ENCODE measurements at places on chromosomes 16 and 17.

DNA sequence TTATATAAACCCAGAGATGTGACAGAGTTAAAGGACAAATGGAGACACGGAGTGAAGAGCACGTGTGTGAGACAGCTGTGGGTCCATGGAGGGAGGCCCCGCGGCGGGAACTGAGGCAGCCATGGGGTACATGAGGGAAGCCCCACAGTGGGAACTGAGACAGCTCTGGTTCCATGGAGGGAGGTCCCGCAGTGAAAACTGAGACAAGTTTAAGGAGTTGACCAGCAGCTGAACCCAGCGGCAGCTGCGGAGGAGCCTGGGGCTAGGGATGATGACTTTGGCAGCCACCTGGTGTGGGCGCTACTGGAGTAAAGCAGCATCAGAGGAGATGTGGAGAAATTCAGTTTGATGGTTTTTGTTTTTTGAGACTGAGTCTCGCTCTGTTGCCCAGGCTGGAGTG lies 185.1 kb downstream of the RPTOR start:
- DNase-seq: no peak

GRCh38 chr16:80670170-80670865 lies 129.5 kb downstream of the DYNLRB2 start:
- DNase-seq: no peak

GRCh38 chr17:73770115-73770848 lies 126.0 kb upstream of the SDK2 start:
- peak; percentile 86 for DNase-seq

DNA sequence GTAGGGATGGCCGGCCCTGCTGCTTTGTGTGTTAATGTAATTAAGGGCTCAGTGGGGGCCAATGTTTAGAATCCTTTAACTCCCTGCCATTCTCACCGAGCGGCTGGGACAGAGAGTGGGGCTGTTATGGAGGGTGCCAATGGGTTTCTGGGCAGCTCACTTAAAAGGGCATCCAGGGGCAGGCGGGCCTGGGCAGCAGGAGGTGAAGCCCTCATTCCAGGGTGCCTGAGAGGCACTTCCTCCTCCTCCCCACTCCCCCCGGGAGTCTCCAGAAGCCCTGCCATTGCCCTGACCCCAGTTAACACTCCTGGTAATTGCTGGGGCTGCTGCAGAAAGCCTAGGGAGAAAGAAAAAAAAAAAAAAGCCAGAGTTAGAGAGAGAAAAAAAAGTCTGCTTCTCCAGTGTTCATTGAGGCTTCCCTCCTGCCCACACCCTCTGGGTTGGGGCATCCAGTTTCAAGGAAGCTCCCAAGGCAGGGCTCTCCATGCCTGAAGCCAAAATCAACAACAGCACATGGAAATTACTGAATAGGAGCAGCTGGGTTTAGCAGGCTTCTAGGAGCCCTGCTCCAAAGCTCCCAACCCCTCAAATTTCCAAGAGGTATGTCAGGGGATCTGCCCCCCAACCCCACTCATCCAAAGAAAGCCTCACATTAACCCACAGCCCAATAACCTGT lies 28.0 kb downstream of the CUEDC1 start:
- DNase-seq: no peak

DNA sequence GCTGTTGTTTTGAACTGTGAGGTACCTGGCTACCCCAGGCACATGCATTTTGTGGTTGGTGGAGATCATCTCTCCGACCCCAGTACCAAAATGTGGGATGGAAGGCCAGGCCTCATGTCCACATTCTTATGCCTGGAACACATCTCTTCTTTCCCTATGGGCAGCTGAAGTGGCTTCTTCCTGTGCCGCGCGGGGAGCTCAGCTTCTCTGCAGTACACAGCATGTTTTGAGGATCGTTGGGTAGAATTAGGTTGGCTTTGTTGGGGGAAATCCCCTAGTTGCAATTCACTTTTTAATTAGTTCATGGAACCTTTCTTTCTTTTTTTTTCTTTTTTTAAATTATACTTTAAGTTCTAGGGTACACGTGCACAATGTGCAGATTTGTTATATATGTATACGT lies 242.1 kb downstream of the MSI2 start:
- no peak for DNase-seq

DNA sequence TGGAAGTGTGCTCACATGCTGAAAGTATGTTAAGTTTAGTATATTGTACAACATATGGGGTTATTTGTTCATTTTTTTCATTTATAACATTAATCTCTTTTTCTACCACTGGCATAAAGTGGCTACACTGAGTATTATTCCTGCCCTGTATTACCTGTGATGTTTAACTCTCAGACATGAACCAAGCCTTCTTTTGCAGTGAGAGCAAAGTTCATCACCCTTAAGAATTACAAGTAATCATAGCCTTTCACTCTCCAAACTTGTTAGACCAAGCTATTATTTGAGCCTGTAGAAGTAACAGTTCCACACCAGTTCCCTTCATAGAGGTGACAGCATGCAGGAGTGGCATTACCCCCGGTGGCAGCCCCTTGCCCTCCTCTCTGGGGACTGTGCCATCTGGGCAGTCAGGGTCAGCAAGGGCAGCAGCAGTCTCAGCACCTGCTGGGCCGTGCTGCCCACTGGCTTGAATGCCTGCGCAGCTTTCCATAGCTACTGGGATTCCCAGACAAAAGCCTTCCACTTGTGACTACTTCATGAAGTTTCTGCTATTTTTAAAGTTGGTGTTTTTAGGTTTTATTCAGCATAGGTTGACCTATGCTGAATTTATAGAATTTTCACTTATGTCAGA lies 71.3 kb downstream of the TMC6 start:
- DNase-seq: no peak

DNA sequence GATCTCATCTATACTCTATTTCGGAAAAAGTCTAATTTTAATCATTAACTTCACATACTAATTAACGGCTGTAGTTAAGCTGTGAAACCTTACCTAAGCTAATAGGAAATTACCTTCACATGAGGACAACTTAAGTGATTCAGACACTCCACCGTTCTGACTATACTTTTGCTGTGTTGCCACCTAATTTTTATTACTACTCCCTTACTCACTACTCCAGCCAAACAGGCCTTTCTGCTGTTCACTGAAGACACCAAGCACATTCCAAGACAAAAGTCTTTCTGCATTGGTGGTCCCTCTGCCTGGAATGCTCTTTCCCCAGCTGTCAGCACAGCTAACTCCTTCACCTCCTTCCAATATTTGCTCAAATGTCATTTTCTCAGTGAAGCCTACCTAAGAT lies 1.3 kb downstream of the CMTR2 start:
- DNase-seq: no peak

- DNase-seq: peak; percentile 88
These were observed 30.6 kb downstream of the CDRT15 start for GRCh38 chr17:14205992-14206461.

- no peak for DNase-seq
These were observed 502.1 kb downstream of the KIF2B start for GRCh38 chr17:54324813-54325212.

DNA sequence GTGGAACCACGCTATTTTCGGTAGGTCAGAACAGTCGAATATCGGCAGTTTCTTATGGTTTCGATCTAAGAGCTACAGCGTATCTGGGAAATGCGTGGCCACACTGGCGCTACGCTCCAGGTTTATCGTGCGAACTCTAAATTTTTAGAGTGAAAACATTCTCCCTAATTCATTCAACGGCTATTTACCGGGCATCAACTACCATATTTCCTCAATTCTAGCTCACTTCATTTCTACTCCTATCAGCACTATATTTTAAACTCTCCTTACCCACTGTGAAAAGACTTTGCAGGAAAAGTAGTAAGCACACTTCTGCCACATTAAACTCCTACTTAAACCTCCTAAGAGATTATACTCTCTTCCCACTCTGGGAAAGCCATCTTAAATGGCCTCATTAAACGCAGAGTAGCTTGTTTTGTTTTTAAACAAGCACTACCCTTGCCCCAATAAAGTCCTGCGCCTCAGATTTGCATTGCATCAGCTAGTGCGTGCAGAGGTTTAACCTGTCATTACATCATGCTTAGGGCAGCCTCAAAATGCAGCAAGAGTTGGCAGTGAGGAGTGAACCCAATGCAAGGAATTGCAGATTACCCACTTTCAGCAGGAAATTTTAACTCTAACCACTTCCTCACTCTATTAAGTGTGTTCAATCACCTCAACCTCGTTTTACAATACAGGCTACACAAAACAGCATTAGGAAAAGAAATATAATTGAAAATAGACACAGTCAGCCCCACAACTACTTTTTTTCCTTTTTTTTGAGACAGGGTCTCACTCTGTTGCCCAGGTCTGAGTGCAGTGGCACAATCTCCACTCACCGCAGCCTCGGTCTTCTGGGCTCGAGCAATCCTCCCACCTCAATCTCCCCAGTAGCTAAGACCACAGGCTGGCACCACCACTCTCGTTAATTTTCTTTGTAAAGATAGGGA lies 18.8 kb downstream of the SIAH1 start:
- no peak for DNase-seq

DNA sequence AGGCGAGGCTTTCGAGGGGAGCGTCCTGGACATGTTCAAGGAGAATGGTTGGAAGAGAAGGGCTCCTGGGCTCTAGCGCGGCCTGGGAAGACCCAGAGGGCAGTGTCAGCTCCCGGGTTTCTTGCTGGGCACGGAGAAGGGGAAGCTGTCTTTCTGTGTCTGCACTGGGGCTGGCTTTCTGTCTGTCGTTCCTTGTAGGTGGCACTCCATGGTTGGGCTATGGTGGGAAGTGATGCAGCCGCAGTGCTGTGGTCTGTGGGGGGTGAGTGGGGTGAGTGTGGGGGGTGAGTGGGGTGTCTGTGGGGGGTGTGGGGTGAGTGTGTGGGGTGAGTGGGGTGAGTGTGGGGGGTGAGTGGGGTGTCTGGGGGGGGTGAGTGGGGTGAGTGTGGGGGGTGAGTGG lies 13.7 kb downstream of the RNF213 start:
- no peak for DNase-seq

GRCh38 chr17:37520174-37520573 lies 30.5 kb downstream of the DUSP14 start:
- no peak for DNase-seq

DNA sequence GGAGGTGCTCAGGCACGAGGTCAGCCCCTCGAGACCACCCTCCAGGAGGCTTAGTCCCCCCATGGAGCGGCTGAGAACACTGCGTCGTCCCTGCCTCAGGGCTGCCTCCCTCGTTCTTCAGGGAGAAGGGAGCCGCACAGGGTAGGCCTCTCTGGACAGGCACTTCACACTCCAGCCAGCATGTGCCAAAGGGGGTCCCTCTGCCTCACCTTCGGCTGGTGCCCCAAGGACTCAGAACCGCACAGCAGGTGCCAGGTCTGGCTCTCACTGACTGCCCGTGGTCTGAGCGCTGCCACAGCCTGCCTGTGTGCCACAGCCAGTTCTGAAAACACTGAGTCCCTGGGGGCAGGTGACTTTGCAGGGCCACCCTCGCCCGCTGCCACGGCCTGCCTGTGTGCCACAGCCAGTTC lies 7.1 kb downstream of the P2RX5 start:
- no peak for DNase-seq

GRCh38 chr16:22945361-22945760 lies 131.4 kb downstream of the HS3ST2 start:
- DNase-seq: no peak
